ENCODE measurements at places on chromosomes 2 and 18. TPM values are rescaled to one million over a fixed set of nuclear protein-coding genes. Genes with fewer than 3 reads are reported as not detected.

DNA sequence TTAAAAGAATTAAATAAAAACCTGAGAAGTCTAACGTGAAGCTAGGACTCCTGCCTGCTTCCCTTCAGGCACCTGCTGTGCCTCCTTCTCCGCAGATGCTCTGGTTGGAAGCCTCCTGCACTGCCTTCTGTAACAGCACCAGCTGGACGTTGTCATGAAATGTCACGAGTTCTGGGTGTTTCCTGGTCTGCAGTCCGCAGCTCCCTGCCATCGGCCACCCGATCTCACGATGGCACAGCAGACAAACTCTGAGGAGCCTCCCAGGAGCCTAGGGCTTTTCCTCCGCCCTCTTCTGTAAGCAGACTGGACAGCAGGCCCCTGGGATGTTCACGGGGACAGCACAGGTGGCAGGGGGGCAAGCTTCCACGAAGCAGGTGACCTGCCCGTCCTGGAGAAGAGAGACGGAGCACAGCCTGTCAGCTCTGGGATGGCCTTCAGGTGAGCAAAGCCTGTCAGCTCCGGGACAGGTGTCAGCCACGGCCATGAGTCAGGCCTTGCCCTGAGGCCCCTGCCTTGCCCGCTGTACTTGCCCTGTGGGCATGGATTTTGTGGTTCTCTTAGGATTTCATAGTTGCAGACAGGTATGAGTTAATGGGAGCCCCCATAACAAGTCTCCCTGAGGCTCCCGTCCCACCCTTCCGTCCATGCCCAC is 110.3 kb downstream of the PXDN start:
- no peak for DNase-seq

- DNase-seq, result no peak
These were observed 5.4 kb downstream of the ALPG start for GRCh38 chr2:232411901-232412629.

- no peak for DNase-seq
These were observed 19.7 kb upstream of the DAPL1 start for GRCh38 chr2:158775273-158776027.

REG1B gene
- total RNA-seq, result not detected

CYP27A1 gene
- total RNA-seq, result 31.8 TPM

CCDC88A gene
- total RNA-seq, result 21.1 TPM

Data from gastrocnemius medialis (tissue), 4 donors.